ENCODE measurements at places on chromosomes 12 and 14.
A peak's percentile ranks its signal among the peaks of the same experiment; 100 is the strongest.

- no peak for DNase-seq
Measured at GRCh38 chr12:132289356-132290202, 39.8 kb downstream of the GALNT9 start.

GRCh38 chr12:125518074-125518473 is 452.8 kb downstream of the AACS start:
- peak; percentile 15 for DNase-seq

DNA sequence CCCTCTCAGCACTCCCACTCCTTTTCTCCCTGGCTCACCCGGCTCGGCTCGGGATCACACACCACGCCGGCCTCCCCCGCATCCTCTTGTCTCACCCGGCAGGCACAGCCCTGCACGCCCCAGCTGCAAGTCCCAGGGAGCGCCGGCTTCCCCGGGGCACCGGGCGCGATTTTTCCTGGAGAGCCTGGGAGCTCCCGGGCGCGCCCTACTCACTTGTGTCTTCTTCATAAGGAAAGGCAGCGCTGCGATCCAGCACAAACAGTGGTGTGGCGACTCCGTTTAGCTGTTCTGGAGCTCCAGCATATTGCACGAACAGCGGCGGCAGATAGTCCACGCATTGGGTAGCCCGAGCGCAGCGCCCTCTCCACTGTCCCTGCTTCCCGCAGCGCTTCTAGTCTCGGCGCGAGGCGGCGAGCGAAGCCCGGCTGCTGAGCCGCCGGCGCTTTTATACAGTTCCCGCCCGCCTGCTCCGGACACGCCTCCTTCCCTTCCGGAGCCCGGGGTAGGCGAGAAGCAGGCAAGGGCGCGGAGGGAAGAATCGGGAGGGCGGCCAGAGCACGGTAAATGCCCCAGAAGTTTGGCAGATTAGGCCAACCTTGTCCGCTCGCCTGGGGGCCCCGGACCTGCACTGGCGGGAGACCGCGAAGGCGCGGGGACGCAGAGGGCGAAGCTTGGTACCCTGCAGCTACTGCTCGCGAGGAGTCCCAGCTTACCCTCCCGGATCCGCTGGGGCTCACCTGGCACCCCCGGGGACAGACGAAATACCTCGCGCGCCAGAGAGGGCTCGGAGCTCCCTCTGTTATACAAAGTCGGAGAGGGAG is at the start of gene KITLG:
TSS of gene KITLG (minus strand) at position 421 of the 821 bp plus-strand sequence. CDS start at position 228, 193 bp downstream.
- DNase-seq, result peak; percentile 93

DNA sequence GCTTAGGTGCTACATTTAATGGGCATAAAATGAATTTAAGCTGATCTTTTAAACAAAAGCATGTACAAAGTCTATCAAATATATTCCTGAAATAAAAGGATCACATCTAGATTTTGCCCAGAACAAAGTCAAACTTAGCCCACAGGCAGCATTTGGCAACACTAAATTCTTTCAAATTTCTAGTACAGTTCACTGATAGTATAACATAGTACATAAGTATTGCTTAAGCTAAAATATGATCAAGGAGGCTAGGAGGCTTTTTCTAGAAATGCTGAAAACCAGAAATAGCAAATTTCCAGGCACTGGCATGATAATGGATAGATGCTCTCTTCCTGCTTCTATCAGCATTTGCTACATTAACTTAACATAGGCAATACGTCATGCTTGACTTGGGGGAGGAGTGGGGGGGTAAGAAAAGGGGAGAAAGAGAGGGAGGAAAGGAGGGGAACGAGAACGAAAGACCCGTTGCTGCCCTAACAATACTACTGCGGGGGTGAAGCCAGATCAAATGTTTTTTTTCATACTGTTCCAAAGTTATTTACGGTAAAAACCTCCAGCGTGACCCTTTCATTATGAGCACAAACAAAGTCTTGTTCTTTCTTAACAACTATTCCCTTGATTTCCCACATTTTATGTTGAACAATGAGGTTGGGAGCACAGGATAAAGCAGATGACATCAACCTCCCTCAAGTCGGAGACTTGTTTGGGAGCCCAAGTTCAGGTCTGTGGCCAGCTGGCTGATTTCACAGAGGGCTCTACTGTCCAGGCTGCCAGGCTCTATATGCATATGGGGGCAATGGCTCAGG is 10.6 kb downstream of the TMED10 start:
- no peak for DNase-seq

GRCh38 chr12:32390572-32391219 is 8.7 kb upstream of the FGD4 start:
- peak; percentile 73 for DNase-seq

DNA sequence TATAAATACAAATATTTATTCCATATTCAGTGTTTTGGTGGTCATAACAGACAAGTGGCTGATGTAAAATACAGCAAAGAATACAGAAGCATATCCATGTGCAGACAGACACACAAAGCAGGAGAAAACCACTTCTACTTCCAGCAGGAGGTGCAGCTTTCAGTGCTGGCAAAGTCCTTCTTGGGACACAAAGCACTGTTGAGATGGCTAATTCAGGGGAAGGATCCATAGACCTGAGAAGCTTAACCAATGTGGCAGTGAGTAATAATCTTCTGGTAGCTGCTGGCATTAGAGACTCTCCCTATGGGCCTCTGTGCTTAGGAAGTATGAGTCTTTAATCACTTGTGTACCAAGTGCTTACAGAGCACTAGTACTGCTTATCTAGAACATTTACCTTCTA is 26.8 kb downstream of the AMN1 start:
- DNase-seq, result no peak

All from ELF-1 (cell line).